ENCODE measurements at places on chromosomes 6 and 20. TPM values are rescaled to one million over a fixed set of nuclear protein-coding genes. Genes with fewer than 3 reads are reported as not detected.

CST1 gene
- 0.56 TPM for polyA plus RNA-seq

SALL4 gene
- polyA plus RNA-seq, result 1.3 TPM

GCM1 gene
- polyA plus RNA-seq, result not detected

SNAP91 gene
- polyA plus RNA-seq, result 2.2 TPM

SSTR4 gene
- not detected for polyA plus RNA-seq

DNA sequence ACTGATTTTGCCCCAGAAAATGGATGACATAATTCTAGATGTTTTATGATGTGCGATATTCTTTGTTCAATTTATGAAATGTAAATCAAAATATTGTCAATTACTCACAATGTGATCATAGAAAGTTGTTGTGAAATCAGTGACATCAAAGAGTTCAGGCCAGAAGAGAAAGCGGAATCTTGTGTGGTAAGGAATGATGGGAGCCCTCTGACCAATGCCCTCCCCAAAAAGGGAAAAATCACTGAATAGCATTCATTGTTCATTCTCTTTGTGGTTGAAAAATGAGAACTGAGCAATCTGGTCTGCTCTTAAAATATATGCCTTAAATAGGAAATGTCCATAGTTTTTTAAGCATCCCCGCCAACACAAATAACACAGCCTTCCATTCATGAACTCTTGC is 247.1 kb upstream of the GRIK2 start:
- no peak for DNase-seq

DNA sequence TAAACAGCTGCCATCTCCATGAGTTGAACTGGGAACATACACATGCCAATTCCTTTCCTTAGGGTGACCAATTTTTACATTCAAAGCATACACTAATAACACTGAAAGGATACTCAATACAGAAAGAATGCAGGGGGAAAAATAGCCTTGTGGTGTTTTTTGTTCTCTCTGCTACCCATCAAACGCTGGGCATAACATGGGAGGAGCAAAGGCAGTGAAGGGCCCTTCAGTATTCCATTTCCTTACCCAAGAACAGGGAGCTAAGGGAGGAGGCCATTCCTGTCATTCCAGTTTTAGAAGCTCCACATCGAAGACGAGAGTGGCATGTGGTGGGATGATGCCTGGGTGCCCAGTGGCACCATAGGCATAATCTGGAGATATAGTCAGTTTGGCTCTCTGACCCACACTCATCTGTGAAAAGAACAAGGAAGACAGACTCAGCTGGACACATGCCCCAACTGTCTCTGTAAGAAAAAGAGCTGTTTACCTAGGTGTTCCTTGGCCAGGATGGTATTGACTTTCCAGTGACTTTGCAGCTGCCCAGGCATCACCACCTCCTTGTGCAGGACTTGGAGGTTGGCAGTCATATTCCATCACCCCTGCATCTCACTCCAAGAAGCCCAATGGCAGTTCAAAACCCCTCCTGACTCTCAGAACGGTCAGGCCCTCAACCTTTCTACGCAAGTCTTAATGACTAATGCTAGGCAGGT is 20.9 kb downstream of the FKBP1A start:
- DNase-seq, result no peak

DNA sequence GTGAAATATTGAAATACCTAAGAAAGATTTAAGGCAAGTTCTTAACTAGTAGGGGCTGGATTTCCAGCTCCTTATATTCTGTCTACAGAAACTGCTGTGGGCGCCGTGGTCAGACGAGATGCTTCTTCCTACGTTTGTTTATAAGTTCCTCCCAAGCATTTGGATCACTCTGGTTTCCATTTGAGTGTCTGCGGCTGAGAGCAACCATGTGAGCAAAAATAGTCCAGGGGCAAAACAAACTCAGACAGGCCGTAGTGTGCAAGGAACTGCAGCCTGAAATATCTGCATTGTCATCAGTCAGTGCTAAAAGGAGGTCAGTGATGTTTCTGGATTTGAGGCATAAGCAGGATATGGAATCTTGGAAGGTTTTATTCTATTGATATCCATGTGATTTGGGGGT is 485.9 kb upstream of the JAG1 start:
- no peak for DNase-seq

DNA sequence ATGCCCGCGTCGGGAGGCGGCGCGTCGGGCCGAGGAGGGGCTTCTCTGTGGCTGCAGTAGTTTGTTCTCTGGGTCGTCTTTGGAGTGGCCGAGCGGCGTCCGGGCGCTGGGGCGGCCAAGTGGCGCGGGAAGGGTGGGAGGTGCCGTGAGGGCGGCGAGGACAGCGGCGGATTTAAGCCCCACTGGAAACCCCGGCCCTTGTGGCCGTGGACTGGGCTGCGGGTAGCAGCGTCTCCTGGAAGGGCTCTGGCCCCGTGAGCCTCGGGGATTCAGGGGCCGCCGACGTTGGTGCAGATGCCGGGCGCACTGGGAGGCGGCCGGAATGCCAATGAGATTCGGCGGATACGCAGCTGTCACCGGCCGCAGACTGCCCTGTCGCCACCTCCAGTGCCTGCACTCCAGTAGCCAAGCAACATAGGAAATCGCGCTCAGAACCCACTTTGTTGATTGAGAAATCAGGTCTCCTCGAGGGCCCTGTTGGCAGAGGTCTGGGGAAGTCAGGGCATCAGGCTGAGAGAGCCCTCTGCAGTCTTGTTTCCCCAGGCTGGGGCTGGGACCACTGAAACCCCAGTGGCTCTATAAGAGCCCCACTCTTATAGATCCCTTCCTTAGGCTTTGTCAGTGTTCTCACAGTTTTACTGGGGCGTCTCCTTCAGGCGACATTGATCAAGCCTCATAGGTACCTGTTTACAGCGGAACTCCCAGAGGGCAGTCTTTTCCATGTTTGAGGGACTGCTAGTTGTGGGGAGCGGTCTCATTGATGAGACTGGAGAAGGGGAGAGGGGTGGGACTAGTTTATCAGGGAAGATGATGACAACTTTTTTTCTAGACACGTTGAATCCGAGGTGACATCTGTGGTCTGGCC is 642 bp downstream of the GZF1 start:
- DNase-seq, result peak; percentile 77

DNA sequence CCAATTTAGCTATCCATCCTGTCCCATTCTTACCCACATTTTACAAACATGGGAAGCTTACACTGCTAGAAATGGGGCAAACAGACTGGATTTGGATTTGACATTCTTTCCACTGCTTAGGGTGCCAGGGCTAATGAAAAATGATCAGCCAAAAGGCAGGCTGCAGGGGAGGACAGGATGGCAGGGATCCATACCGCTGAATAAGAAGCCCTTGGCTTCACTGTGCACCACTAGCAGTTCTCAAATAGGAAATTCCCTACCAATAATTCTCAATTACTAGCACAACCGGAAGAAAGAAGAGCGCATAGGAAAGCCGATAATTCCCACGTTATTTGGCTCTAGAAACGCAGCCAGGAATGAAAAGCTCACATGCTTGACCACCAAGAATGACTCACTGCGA is 73.1 kb downstream of the NDUFAF5 start:
- no peak for DNase-seq

GRCh38 chr6:2783188-2783963 is 18.2 kb downstream of the WRNIP1 start:
- DNase-seq, result no peak

- DNase-seq, result no peak
Observed at GRCh38 chr20:14604143-14604542, 266.7 kb upstream of the FLRT3 start.

GRCh38 chr6:47111685-47112084 is 69.6 kb upstream of the ADGRF1 start:
- no peak for DNase-seq

GRCh38 chr6:11805259-11806053 is 26.9 kb upstream of the ADTRP start:
- DNase-seq, result no peak

- no peak for DNase-seq
Observed at GRCh38 chr20:36644706-36645095, 1.3 kb downstream of the SLA2 start.

- no peak for DNase-seq
Observed at GRCh38 chr6:126050795-126051194, 64.5 kb downstream of the TRMT11 start.

- DNase-seq, result no peak
Observed at GRCh38 chr6:14472986-14473337, 355.4 kb downstream of the CD83 start.

DNA sequence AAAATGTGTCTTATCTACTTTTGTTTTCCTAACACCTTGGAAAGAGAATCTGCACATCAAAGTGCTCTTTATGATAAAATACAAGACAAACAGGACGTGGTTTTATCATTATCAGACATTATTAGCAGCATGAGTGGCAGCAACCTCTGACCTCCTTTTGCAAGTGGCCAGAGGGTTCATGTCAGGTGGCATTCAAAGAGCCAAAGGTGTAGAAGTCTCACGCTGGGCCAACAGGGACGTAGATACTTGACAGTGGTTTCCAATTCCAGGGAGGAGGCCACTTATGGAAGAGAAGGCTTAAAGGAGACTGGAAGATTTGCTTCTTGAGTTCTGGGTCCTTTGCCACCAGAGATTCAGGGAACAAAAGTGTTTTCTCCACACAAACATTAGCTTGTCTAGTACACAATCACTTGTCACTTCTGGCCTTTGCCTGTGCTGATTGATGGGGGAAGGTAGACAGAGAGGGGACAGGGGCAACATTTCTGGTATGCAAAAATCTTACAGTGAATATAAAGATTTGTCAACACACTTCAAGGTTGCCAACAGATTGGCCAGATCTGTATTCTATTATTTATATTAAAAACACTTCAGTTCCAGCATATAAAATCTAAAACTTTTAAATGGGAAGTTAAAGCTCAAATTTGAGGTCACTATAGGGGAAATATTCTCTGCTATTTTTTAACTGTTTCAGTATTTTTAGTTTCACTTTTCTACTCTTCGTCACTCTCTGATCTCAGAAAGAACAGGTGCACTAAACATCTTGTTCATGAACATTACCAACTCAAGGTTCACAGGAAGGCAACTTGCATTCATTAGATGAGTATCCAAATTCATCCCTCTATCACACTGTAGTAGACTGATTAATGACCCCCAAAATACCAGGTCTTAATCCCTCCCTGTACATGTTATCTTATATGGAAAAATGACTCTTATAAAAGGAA is 52.1 kb upstream of the FBXO30 start:
- no peak for DNase-seq

DNA sequence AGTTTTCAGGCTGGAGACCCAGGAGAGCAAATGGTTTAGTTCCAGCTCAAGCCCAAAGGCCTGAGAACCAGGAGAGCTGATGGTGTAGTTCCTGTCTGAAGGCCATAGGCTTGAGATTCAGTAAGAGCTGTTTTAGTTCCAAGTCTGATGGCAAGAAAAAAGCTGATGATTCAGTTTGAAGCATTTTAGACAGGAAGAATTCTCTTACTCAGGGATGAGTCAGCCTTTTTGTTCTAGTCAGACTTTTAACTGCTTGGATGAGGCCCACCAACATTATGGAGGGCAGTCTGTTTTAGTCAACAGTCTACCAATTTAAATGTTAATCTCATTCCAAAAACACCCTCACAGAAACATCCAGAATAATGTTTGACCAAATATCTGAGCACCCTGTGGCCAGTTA is 2.5 kb downstream of the ZSCAN26 start:
- DNase-seq, result no peak

DNA sequence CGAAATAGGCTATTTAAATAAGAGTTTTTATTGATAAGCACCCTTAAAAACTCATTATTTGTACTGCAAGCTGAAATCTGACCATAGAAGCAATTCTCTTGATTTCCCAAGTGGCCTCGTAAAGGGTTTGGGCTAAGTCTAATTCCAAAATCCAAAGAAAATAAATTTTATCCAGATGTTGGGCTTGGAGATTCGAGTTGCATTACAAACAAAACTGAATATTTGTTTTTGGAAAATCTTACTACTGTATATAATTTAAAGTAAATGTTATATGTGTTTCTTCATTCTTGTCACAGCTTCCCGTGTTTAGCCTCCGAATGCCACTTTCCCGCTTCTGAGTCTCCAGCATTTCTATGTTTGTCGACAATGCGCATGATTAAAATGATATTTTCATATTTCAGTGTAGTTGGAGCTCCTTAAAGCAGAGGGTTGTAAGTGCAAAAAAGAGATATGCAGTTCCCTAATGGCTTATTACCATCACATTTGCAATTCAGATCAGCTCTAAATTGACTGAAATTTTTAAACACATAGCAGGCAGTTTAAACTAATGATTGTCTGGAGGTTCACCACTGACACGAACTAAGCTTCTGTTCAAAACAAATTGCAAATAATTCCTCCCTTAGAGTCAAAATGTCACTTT is 47.0 kb downstream of the PRL start:
- DNase-seq, result no peak

GRCh38 chr6:3697609-3698008 is 53.9 kb downstream of the PXDC1 start:
- DNase-seq, result no peak

DNA sequence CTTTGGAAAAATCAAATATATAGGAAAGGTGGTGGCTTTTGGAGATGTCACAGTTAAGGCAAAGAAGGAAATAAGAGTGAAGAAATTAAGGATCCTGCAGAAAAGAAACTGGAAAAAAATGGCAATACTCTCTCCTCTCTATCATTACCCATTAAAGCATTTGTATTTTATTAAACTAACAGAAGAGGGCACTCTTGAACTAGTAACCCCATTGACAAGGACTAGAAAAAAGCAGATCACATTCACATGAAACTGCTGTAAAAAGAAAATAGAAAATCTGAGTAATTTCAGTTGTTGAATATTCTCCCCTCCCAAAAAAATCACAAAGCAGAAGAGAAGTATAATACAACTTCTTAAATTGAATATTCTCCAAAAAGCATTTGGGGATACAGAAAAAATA is 104.1 kb upstream of the SLC35B3 start:
- DNase-seq, result no peak

GRCh38 chr6:149230712-149231460 is 86.6 kb upstream of the TAB2 start:
- DNase-seq, result no peak

- DNase-seq, result no peak
Observed at GRCh38 chr20:54174457-54175175, 830 bp upstream of the CYP24A1 start.

DNA sequence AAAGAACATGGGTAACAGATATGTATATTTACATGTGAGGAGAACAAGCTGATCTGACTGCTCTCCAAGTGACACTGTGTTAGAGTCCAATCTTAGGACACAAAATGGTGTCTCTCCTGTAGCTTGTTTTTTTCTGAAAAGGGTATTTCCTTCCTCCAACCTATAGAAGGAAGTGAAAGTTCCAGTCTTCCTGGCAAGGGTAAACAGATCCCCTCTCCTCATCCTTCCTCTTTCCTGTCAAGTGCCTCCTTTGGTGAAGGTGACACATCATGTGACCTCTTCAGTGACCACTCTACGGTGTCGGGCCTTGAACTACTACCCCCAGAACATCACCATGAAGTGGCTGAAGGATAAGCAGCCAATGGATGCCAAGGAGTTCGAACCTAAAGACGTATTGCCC is 5.2 kb downstream of the HFE start:
- DNase-seq, result no peak

DNA sequence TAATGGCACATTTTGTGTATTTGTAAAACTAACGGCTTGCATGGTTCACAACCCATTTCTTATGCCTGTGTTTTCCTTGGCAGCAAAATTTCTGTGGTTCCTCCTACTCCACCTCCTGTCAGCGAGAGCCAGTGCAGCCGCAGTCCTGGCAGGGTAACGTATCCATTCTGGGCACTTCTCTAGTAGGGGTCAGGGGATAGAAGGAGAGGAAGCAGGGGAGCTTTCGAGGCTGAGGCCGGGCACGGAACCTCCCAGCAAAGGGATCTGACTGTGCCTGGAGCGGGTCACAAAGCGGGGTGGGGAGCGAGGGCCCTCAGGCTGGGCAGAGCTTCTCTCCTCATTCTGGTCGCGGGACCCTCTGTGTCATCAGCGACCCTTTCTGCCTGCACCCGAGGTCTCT is 58.4 kb downstream of the SYTL3 start:
- DNase-seq, result no peak
